Left lung (tissue), 14 donors: ENCODE measurements at places on chromosomes 5 and 9. TPM values are rescaled to one million over a fixed set of nuclear protein-coding genes. Genes with fewer than 3 reads are reported as not detected.

GRCh38 chr5:42121401-42121800 is 196.3 kb downstream of the FBXO4 start:
- no peak for DNase-seq

GRCh38 chr5:171116719-171117118 is 192.3 kb upstream of the TLX3 start:
- no peak for DNase-seq

DNA sequence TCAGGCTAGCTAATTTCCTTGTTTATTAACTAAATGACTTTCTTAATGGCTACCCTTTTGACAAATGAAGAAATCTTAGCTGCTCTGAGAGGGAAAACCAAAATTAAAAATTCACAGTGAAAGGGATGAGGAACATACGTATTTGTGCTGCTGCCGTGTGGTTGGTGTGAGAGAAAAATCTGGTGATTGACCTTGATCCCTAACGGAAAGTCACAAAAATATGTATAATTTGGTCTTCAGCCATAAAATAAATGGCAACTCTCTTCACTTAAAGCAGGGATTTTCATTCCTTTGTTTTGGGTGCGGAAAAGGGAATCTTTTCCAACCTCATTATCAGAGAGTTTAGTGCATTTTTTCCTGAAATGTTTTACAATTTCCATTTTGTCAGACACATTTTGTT is 40.4 kb downstream of the PAM start:
- no peak for DNase-seq

DNA sequence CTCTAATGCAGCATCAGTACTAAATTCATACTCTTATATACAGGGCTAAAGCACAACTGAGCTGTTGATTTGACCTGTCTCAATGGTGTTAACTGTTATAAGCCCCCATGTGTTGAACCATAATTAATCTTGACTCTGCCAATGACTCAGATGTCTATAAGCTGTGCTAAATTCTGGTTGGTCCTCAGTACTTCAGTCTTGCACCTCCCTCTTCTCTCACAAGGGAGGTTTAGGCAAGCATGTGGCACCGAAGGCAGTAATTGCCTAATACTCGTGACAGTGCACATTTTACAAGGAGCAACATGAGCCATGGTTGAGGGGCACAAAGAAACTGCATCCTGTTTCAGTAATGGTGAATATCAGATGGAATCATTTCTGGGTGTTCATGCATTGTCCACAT is 255.9 kb downstream of the TRPM3 start:
- no peak for DNase-seq

DNA sequence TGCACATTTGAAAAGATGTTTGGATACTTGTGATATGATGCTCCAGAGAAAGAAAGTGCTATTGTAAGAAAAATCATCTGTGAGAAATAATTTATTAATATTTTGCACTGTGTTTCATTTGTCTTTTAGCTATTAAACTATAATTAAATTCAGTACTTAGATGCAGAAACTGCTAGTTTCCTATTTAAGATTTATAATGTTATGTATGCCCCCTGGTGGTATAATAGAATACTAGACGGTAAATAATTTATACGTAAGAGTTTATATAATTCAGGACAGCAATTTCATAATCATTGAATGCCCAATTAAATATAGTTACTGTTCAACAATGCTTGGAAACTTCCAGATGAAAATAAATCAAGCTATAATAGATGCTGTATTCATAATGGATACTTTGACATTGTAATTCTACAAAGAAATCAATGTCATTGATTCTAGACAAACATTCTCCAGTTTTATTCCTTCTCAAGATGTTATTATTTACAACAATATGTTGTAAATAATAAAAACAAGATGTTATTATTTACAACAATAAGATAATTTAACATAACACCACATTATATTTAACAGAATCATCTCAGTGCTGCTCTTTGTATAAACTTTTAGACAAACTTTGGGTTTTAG is 101.0 kb downstream of the TMEM232 start:
- DNase-seq, result peak; percentile 28

Gene TMEM252
- polyA plus RNA-seq, result 2.5 TPM

Gene TMEM174
- not detected for polyA plus RNA-seq

DNA sequence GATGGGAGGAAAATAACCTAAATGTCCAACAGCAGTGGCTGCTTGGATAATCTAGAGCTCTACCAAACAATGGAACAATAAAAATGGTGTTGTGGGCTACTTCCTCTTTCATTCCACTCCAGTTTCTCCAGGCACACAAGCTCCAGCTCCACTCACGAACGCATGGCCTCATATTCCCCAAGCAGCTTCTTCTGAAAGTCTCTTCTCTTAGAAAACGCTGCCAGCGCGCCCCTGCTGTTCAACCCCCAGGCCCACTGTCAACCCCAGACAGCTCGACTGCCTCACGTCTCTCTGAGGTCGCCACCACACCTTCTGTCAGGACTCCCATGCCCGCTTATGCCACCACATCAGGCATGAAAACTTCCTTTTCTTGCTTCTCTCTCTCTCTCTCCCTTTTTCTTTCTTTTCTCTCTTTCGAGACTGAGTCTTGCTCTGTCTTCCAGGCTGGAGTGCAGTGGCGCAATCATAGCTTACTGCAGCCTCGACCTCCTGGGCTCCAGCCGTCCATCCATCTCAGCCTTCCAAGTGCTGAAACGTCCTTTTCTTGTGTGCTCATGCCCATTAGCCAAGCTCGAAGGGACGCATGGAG is 16.2 kb downstream of the OR2V2 start:
- no peak for DNase-seq

Gene ZNF300
- 26.2 TPM for polyA plus RNA-seq

DNA sequence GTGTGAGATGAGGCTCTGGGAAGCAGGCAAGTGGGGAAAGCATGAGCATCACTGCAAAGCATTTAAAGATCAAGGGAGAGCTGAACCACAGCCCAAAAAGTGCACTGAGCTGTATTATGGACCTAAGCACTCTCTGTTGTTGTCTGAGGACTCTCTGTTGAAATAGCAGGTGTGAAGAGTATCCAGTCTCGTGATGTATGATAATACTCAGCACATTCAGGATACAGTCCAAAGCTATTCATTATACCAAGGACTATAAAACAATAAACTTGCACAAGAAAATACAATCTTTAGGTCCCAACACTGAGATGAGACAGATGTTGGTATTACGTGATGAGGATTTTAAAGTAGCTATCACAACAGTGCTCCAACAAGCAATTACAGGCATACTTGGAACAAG is 97.5 kb upstream of the IGFBPL1 start:
- no peak for DNase-seq

GRCh38 chr5:124252191-124252638 is 494.2 kb downstream of the ZNF608 start:
- DNase-seq, result no peak

- DNase-seq, result no peak
These were observed 97.9 kb downstream of the CHSY3 start for GRCh38 chr5:130002183-130002582.
